Articular chondrocyte of knee joint (primary cell): ENCODE measurements at places on chromosomes 1 and 21. TPM values are rescaled to one million over a fixed set of nuclear protein-coding genes. Genes with fewer than 3 reads are reported as not detected.

S100A3 gene
- 2.0 and 3.7 TPM in 2 replicates for total RNA-seq

GBP6 gene
- not detected in 2 replicates for total RNA-seq

ODF2L gene
- total RNA-seq, result 55.1 and 58.9 TPM in 2 replicates

CACHD1 gene
- total RNA-seq, result 17.1 and 20.1 TPM in 2 replicates

BNIPL gene
- 0.32 and 0.52 TPM in 2 replicates for total RNA-seq

FAM131C gene
- 0.26 TPM in 1 of 2 replicates, not detected in the other for total RNA-seq

CHIT1 gene
- total RNA-seq, result under 0.01 TPM in 2 replicates

ARID4B gene
- total RNA-seq, result 34.6 and 39.3 TPM in 2 replicates

PKP1 gene
- 0.54 and 0.65 TPM in 2 replicates for total RNA-seq

C1orf167 gene
- 0.43 and 0.52 TPM in 2 replicates for total RNA-seq

CRP gene
- not detected in 2 replicates for total RNA-seq

CRYBG2 gene
- not detected in 2 replicates for total RNA-seq

TMEM81 gene
- 1.3 TPM in 2 replicates for total RNA-seq

LCE2A gene
- total RNA-seq, result not detected in 2 replicates

NUDT4B gene
- 34.6 and 46.0 TPM in 2 replicates for total RNA-seq

MNDA gene
- not detected in 2 replicates for total RNA-seq

LCA5L gene
- 3.6 and 5.6 TPM in 2 replicates for total RNA-seq

C8A gene
- not detected in 2 replicates for total RNA-seq

EXTL1 gene
- total RNA-seq, result 0.26 and 1.3 TPM in 2 replicates

VASH2 gene
- 0.13 and 0.43 TPM in 2 replicates for total RNA-seq

RBBP5 gene
- 19.2 and 21.5 TPM in 2 replicates for total RNA-seq

THEM5 gene
- not detected in 2 replicates for total RNA-seq

DNASE2B gene
- total RNA-seq, result not detected in 2 replicates

MRPL37 gene
- 90.6 and 91.2 TPM in 2 replicates for total RNA-seq

CNN3 gene
- total RNA-seq, result 360 and 376 TPM in 2 replicates

CCDC185 gene
- not detected in 2 replicates for total RNA-seq

LRRC7 gene
- under 0.01 TPM in 1 of 2 replicates, not detected in the other for total RNA-seq

TNFRSF1B gene
- total RNA-seq, result 23.6 and 30.3 TPM in 2 replicates

TMEM50A gene
- total RNA-seq, result 200 and 207 TPM in 2 replicates

GJA4 gene
- 0.11 TPM in 1 of 2 replicates, not detected in the other for total RNA-seq

SLC30A10 gene
- total RNA-seq, result not detected in 2 replicates

ITLN2 gene
- not detected in 2 replicates for total RNA-seq

CAPN8 gene
- total RNA-seq, result not detected in 2 replicates
